ENCODE measurements at places on chromosomes 16 and 17. TPM values are rescaled to one million over a fixed set of nuclear protein-coding genes. Genes with fewer than 3 reads are reported as not detected.

GRCh38 chr17:77106874-77107358 lies 33.9 kb upstream of the SEC14L1 start:
- no peak for DNase-seq

MYO18A gene
- total RNA-seq: 42.1 TPM

DNA sequence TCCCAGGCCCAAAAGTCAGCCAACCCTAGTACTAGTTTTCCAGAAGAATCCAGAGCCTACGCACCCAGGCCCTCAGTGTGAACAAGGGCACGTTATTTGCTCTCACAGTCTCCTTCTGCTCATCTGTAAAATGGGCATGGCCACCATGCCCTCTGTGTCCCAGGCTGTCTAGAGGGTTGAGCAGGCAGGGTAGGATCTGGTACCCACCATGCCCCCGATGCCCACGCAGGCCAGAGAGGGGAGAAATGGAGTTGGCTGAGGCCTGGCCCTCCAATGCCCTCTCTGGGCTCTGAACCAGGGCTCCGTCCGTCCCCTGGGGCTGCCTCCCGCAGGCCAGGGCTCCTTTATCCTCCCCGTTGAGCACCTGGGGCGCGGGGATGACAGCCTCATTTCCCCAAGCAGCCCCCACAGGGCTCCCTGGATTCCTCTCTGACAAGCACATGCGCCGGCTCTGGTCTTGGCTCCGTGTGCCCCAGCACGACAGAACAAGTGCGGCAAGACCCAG lies 9.1 kb upstream of the BAHCC1 start:
- peak; percentile 34 for DNase-seq

DNA sequence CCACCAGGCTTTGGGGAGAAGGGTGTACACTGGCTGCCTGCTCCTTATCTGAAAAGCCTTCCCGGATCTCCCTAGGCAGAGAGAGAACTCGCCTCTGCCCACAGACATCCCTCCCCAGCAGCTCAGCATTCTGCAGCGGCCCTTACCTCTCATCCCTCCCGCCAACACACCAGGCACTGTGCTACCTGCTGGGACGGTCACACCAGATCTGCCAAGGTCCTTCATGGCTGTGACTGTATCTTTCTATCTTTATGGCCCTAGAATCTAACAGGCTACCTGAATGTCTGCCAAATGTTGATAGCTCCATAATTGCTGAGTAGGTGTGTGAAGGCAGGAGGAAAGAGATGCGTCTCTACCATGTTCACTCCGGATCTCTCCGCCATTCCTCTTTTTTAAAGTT lies 7.9 kb downstream of the TSNAXIP1 start:
- DNase-seq: no peak

- DNase-seq: no peak
Observed at GRCh38 chr16:78433116-78433515, 333.7 kb downstream of the WWOX start.

GRCh38 chr17:74779948-74780400 lies 3.8 kb upstream of the NAT9 start:
- DNase-seq: no peak

CCL5 gene
- total RNA-seq: not detected

DNA sequence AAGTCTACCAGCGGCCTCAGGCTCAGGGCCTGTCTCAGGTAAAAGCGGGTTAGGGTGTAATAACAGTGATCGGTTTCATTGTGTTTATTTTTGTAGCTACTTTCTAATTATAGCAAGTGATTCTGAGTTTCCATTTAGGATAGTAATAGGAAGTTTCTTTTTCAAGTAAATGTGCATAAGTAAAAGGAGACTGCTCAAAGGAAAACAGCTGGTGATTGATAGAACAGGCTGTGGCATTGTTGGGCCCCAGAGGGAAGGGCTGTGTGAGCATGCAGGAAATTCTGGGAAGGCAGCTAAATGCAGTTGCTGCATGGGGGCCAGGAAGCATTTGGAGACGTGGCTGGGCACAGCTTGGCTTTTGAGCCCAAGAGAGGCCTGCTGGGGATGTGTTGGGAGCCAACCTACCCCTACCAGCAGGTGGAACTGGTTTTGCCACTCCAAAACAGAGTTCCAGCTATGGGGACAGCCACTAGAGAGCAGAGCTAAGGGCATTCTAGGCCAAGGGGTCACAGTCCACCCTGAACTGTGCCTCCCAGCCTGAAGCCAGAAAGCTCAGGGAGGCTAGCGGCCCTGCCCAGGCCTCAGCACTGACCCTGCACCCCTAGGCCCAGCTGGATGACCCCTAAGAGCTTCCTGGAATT lies 12.6 kb downstream of the SNX20 start:
- no peak for DNase-seq

DNA sequence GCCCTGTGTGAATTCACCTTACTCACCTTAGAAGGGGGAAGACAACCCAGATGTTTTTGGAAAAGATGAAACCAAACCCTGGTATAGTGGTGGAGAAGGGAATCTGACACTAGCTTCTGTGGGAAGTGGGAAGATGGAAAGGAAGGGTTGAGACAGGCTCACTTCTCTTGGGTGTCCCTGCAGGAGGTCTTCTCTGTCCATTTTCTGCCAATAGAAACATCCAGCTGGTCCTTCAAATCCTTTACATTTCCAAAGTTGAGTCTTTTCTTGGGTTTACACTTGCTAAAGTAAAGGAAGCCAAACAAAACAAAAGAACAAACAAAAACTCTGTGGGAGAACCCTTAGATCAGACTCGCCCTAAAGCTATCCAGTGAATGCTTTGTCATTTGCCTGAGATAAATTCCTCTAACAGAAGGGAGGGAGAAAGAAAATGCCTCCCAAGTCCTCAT lies 10.2 kb downstream of the HOXB1 start:
- no peak for DNase-seq

DNA sequence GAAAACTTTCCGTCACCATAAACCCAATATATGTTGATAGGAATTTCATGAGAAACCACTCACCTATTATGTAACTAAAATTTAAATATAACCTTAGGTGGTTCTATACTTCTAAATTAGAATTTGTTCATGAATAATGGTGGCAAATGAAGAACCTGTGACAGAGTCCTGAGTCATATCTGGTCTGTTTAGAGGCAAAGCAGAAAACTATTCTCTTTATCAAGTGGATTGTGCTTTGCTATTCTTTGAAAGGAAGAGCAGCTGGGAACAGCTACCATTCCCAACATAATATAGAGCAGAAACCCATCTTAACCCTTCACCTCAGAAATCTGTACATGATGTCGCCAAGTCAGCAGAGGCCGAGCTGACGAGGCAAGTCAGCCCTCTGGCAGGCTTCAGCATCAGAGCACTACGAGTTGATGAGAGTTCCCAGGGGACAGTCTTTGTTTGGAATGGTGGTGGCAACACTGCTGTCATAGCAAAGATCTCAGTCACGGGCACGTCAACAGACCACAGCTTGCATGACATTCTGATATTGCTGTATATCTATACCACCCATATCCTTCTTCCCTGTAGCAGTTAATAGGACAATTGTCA lies 631.9 kb upstream of the CA10 start:
- DNase-seq: no peak

SLC4A1 gene
- total RNA-seq: not detected

RASD1 gene
- not detected for total RNA-seq

- peak; percentile 49 for DNase-seq
Observed at GRCh38 chr16:391885-392335, 5.1 kb upstream of the NME4 start.

GRCh38 chr16:57589374-57589773 lies 39.1 kb upstream of the ADGRG1 start:
- DNase-seq: no peak

TEX14 gene
- total RNA-seq: not detected

- no peak for DNase-seq
Observed at GRCh38 chr17:80836658-80836965, 155.0 kb upstream of the CHMP6 start.

DUSP3 gene
- 101 TPM for total RNA-seq

DNA sequence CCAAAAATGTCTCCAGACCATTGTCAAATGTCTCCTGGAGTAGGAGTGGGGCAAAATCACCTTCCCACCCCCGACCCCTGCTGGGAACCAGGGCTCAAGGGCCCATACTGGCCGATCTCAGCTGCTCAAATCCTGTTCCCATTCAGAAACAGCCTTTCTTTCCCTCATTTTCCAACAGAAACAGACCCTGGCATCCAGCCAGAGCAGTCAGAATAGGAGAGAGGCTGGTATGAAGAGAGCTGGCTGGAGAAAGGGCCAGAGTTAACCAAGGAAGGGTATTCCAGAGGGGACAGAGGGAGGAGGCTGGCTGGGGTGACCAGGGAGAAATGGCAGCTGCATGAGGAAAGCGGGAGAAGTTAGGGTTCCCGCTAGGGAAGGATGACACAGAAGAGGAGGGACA lies 199.1 kb downstream of the XYLT1 start:
- peak; percentile 20 for DNase-seq

Data from G401 (cell line).